Esophagus squamous epithelium (tissue), 5 donors: ENCODE measurements at places on chromosomes 6 and 20. TPM values are rescaled to one million over a fixed set of nuclear protein-coding genes. Genes with fewer than 3 reads are reported as not detected.

DNA sequence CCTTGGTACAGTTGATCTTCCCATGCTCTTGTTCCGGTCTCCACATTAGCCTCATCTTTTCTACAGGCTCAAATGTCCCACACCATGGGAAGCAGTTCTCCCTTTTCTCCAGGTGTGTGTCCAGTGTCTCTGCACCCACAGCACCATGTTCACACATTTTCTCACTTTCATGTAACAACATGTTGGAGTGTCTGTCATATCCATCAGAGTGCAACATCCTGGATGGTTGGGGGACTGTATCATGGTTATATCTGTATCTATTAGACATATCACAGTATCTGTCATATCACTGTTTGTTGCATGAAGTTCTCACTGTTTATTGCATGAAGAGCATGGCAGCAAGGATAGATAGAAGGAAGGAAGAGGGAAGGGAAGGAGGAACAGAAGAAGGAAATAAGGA, 635.6 kb downstream of the EPM2A start:
- no peak for DNase-seq

The COX4I2 gene
- not detected for total RNA-seq

The REV3L gene
- total RNA-seq: 19.4 TPM

GRCh38 chr20:328027-328974, 2.9 kb downstream of the SOX12 start:
- DNase-seq: no peak

DNA sequence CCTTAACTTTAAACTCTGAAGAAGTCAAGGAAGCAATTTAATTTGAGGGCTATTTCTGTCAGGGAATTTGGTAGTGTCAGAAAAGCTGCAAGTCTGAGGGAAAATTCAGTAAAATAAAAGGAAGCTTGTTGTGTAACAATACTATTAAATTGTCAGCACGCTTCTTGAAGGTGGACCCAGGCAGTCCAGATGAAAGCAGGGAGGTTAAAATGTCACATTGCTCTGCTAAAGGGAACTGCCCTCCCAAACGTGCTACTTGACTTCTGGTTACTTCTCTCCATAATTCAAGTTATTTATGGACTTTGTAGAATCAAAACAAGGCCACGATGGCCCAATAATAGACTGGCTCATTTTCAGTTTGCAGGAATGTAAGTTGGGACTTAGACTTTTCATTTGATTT, 28.2 kb upstream of the ARMC2 start:
- no peak for DNase-seq

GRCh38 chr20:46757754-46758678, 48.6 kb downstream of the SLC2A10 start:
- no peak for DNase-seq

The ARMH2 gene
- total RNA-seq: not detected

The RAD21L1 gene
- total RNA-seq: not detected

The SCUBE3 gene
- total RNA-seq: 0.03 TPM

DNA sequence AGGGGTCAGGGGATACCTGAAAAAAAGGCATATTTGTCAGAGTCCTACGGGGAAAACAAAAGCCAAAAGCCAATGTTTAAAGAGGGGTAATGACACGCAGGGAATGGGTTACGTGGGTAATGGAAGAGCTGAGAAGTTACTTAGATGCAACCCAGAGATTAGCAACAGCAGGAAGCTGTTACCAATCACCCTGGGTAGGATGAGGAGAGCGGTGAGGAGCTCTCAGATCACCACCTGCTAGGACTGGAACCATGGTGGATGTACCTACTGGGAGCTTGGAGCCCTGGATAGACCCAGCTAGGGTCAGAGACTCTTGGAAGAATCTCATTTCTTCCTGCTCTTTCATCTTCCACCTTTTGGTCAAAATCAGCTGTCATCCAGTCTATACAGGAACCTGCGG, 51.2 kb upstream of the RNF24 start:
- no peak for DNase-seq

GRCh38 chr6:17305219-17306001, 24.2 kb downstream of the RBM24 start:
- no peak for DNase-seq

DNA sequence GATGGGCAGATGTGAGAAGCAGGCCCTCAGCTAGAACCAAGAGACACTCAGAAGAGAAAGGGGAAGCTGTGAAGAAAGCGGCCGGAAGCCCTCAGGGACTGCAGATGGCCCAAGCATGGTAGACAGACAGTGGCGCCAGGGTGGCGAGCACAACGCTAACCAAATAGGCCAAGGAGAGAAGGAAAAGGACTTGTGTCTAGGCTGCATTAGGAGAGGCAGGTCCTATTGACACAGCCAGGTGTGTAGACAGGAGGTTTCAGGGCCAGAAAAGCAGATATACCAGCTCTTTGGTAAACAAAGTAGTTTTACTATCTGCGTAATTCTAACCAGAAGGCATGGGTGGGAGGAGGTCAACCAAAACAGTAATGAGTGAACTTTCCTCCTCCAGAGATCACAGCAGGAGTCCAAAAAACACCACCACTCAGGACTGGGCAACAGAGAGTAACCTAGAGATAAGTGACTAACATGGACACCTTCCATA, 15.8 kb upstream of the MAP7 start:
- DNase-seq: no peak

GRCh38 chr20:61731363-61732181, 334.1 kb downstream of the TAF4 start:
- no peak for DNase-seq

DNA sequence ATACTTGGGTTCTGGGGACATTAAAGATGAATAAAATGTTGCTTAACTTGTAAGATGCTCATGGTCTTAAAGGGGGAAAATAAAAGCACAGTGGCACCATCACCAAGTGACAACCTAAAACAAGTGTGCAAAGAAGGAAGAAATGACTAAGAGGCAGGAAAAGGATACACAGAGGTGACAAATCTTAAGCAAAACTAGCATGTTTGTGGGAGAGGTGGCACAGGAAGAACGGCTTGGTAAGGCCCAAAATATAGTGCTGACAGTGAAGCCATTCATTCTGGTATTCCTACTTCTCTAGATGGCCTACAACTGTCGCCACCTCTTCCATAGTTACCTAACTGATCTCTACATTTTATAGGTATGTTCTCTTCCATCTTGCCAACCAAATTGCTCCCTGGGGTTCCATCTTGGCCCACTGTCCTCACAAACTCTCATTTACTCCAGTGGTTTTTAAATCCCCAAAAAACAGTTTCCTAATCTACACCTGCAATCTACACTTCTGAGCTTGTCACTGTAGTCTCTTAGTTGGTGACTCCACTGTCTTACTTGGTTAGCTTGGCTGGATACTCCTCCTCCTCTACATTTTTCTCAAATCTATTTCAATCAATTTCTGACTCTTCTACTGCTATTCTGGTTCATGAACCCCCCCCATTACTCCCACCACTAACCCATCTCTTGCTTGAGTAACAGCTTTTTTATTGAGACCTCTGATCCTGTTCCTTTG, 33.5 kb downstream of the FAM8A1 start:
- DNase-seq: no peak

DNA sequence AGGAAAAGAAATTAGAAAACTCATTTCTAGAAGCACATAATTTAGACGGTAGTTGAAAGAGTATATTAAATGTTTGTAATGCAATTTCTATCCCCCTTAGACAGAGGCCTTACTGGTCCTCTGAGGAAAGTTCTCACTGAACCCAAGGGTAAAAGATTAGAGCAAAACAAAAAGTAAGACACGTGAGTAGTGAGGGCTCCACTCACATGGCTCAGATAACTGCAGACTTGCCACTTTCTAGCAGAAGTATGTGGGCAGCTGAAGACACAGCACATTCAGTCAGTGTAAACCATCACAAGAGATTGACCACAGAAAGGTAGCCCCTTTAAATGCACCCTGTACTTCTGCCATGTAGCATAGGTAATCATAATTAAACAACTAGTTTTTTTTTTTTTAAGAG, 193.8 kb downstream of the BTBD9 start:
- DNase-seq: no peak

GRCh38 chr6:78701407-78701806, 165.9 kb upstream of the IRAK1BP1 start:
- DNase-seq: no peak

GRCh38 chr20:25038103-25038410, 19.9 kb downstream of the ACSS1 start:
- DNase-seq: no peak

GRCh38 chr20:50859161-50859560, 64.3 kb downstream of the BCAS4 start:
- no peak for DNase-seq

The FBXO5 gene
- 2.7 TPM for total RNA-seq

The KCNQ5 gene
- 0.59 TPM for total RNA-seq

DNA sequence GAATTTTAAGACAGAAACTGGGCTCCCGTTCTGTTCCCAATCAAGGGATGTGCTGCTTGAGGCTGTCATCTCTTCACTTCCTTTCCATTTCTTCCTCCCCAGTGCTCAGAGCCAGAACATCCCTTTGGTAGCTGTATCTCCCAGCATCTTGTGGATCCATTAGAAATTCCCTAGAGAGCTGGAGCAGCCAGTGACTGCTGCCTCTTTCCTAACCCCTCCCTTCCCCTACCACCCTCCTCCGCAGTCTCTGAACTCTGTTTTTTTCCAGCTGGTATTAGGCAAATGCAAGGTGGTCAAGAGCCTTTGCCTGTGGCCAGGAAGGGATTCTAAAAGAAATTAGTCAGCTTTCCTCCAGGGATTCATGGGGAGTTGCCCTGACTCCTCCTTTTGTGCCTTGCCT, 208.0 kb downstream of the EYA2 start:
- no peak for DNase-seq

GRCh38 chr6:21885532-21886114, 292.1 kb downstream of the SOX4 start:
- DNase-seq: no peak

GRCh38 chr6:133548423-133549159, 307.4 kb downstream of the EYA4 start:
- DNase-seq: no peak

DNA sequence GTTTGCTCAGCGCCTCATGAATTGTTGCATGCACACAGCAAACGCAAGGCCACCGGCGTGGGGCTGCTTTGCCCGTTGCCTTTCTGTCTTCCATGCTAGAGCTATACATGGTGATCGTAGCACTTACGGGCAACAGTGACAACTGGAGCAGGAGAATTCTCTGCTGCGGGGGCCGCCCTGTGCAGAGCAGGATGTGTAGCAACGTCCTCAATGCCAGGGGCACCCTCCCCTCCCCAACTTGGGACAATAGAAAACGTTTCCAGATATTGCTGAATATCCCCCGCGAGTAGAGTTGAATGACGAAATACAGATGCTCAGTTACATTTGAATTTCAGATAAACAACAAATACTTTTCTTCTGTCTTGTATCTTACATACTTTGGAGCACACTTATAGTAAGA, 198.7 kb downstream of the TFAP2C start:
- DNase-seq: no peak

DNA sequence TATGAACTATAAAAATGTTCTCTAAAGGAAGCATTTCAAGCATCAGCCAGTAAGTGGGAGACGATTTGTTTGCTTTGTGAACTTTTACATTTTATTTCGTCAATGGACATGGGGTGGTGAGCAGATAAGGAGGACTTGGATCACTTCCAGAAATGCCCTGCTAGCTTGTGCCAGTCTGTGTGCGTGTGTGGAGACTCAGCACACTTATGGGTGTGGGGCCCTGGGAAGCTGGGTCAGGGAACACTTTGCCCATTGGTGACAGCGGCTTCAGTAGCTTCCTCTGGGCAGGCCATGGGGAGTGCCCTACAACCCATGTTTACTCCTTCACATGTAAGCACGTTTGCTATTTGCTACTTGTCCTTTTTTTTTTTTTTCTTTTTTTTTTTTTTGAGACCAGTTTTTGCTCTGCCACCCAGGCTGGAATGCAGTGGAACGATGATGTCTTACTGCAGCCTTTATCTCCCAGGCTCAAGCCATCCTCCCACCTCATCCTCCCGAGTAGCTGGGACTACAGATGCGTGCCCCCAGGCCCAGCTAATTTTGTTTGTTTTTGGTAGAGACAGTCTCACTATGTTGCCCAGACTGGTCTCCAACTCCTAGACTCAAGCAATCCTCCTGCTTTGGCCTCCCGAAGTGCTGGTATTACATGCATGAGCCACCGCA, 24.2 kb downstream of the PRDM1 start:
- no peak for DNase-seq

- DNase-seq: no peak
Measured at GRCh38 chr20:48451401-48451800, 376.4 kb downstream of the PREX1 start.

DNA sequence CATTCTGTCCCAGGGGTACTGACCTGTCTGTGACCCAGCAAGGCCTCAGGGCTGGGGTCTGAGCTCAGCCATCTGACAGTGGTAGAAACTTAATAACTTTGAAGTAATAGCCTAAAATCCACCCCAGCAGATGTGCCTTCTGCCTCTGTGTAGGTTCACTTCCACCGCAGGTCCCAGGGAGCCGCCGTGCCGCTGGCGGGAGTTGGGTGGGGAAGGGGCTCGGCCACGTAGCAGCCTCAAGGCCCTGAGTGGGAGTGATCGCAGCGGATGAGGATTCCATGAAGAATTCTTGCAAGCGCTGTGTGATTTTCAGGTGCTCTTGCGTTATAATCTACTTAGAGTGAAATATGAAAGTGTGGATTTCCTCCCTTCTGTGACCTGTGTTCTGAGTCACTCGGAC, 163.7 kb downstream of the DTNBP1 start:
- DNase-seq: no peak

The LY6G6F gene
- not detected for total RNA-seq

- no peak for DNase-seq
Measured at GRCh38 chr20:54063992-54064676, 6.3 kb downstream of the BCAS1 start.

DNA sequence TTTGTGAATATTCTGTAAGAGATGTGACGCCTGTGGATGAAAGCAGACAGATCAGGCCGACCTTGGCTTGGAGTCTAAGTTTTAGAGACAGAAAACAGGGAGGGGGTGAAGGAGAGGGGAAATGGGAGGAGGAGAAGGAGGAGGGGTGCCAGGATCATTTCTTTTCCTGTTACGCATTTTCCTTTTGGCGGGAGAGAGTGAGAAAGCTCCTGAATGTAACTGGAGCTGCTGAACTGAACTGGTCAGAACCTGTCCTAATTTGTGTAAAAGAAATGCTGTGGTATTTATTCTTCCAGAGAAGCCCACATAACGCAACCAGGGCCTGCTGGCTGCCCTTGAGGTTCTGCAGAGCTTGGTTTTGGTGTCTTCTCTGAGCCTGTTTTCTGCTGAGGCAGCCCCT, 41.9 kb downstream of the UTRN start:
- DNase-seq: no peak

GRCh38 chr20:38108438-38108985, 56.6 kb downstream of the TGM2 start:
- DNase-seq: no peak

The ZKSCAN4 gene
- total RNA-seq: 4.0 TPM
